Stimulated activated CD4-positive, alpha-beta T cell treated with anti-CD3 and anti-CD28 coated beads, Interleukin-1b, Interleukin-23, amount 100 ng/mL, for 1 hour (primary cell): ENCODE measurements at places on chromosomes 16 and 17.

DNA sequence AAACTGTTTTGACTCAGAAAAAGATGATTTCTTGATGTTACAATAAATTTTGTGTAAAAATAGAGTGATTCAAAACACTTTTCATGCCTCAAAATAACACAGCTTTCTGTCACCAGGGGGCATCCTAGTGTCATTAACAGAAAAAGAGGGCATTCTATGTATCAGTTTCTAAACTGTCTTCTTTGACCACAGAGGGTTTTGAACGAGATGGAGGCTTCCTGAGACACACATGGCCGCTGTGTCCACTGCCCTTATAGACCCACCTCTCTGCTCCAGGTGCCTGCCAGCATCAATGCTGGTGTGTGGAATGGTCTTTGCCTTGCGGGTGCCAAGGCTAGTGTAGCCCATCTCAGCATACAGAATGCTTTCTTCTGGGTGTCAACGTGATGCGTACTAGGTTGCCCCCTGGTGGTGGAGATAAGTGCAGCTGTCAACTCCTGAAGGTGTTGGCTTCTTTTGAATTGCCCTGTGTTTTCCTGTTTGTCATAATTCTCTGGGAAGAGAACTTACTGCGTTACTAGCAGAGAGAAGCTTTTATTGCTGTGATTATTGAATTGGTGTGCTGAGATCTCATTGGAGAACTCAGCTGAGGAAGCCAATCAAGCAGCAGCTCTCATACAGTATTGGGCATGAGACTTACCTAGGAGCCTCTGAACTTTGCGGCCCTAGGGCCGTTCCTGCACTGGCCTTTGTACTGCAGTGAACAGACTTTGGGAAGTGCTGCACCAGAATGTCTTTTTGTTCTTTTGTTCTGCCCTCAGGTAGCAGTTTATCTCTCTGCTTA lies 38.6 kb downstream of the USP10 start:
- DNase-seq = peak; percentile 47

GRCh38 chr17:70804161-70804560 lies 634.8 kb downstream of the KCNJ2 start:
- DNase-seq = no peak

DNA sequence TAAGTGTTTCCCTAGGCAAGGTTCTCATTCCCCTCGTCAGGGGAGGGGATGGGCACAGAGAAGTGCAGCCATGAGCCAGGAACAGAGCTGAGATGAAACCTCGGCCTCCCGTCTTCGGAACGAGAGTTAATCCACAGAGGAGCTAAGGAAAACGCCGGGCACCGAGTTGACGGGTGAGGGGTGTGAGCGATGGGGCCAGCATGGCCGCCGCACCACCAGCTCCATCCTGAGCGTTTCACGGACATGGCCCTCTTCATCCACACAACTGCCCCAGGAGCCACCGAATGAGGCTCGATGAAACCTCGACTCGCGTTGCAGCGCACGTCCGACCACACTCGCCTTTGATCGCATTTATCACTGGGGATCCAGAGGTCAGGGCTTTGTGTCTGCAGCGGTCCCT lies 21.5 kb downstream of the CA5A start:
- no peak for DNase-seq

DNA sequence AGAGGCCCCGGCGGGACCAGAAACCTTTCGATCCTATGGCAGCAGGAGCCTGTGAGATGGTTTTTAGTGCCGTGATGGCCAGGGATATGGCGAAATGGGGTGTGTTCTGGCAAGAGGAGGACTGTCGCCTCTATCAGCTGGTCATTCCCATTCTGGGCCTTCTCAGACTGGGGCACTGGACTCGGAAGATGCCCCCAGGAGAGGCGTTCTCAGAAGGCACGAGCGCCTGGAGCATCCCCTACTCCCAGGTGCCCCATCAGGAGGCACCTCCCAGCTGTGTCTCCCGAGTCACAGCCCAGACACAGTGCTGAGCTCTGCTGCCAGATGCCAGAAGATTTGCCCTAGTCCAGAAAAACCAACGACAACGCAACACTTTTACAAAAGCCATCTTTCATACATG lies 54.6 kb upstream of the ENDOV start:
- no peak for DNase-seq

DNA sequence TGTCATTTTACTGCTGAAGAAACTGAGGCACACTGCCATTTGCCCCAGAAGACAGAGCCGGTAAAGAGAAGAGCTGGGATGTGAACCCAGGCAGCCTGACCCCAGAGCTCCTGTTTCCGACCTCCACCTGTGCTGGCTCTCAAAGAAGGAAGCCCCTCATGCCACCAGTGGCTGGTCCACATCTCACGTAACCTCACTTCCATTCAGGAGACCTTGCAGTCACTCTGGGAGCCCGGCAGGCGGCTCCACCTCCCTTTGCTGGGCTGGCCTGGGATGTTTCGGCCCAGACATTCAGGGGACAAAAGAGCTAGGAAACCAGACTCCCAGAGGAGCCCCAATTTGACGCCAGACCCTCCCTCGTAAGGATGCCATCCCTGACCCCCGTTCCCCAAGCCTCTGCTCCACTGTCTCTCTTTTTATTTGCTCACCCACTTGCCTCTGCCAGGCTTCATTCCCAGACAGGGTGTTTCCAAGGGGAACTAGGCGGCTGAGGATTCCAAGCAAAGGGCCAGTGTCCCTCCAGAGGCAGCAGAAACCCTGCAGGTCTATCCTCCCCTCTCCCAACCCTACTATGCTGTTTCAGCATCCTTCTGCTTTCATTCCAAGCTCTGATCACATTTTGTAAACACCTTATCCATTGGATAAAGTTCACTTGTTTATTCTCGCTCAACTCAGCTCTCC lies 2.8 kb downstream of the TAF1C start:
- no peak for DNase-seq

GRCh38 chr17:73157521-73157890 lies 7.3 kb upstream of the SSTR2 start:
- no peak for DNase-seq

GRCh38 chr17:61205931-61206330 lies 193.7 kb upstream of the TBX2 start:
- no peak for DNase-seq

- no peak for DNase-seq
Measured at GRCh38 chr16:5349670-5350517, 252.3 kb upstream of the EEF2KMT start.

DNA sequence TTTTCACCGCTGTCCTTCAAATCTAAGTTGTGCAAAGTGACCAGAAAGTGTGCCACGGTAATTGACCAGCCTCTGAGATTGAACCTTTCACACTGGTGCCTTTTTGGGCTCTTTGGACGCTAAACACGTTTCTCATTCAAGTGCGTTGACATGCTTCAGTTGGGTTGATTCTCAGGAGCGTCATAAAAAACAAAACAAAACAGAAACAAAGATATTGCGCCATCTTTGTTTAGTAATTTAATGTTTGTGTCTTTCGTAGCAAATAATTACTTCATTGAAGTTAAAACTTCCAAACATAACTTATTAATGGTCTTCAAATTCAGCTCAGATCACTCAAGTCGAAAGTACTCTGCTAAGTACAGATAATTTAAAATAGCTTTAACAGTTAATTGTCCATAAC lies 80.2 kb downstream of the OR1D5 start:
- DNase-seq = no peak

DNA sequence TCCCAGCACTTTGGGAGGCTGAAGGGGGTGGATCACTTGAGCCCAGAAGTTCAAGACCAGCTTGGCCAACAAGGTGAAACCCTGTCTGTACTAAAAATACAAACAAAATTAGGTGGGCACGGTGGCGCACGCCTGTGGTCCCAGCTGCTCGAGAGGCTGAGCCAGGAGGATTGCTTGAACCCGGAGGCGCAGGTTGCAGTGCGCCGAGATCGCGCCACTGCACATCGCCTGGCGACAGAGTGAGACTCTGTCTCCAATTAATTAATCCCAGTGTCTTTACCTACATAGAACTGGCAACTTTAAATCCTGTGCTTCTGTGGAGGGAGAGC lies 1.5 kb upstream of the ELOB start:
- no peak for DNase-seq

DNA sequence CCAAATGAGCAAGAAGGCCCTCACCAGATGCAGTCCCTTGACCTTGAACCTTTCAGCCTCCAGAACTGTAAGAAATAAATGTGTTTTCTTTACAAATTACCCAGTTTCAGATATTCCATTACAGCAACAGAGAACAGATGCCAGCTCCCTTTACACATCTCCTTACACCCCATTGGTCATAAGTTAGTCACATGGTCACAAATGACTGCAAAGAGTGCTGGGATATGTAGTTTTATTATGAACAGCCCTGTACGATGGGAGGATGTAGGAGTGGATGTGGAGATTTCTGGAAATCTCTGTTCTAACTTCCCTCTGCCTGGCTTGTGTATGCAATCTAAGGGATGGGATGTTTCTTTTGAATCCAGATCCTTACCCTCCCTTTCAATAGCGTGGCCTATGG lies 13.3 kb upstream of the RPL38 start:
- no peak for DNase-seq

- no peak for DNase-seq
Measured at GRCh38 chr16:13839577-13839976, 80.4 kb upstream of the ERCC4 start.

DNA sequence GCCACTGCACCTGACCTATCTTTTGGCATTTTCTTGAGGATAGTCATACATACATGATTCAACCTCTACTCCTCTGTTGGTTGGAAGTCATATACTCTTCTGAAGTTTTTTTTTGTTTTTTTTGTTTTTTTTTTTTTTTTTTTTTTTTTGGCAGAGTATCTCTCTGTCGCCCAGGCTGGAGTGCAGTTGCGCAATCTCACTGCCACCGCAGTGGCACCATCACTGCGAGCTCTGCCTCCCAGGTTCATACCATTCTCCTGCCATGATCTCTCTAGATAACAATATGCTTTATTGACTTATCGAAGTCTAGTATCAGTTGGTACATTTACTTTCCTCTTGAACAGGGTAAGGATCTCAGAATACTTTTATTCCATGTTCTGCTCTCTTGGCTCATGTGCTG lies 224.2 kb upstream of the WSCD1 start:
- DNase-seq = no peak

- no peak for DNase-seq
Measured at GRCh38 chr16:27868180-27868579, 195.3 kb downstream of the GSG1L start.

- DNase-seq = no peak
Measured at GRCh38 chr16:47995354-47995753, 160.4 kb downstream of the ABCC12 start.

DNA sequence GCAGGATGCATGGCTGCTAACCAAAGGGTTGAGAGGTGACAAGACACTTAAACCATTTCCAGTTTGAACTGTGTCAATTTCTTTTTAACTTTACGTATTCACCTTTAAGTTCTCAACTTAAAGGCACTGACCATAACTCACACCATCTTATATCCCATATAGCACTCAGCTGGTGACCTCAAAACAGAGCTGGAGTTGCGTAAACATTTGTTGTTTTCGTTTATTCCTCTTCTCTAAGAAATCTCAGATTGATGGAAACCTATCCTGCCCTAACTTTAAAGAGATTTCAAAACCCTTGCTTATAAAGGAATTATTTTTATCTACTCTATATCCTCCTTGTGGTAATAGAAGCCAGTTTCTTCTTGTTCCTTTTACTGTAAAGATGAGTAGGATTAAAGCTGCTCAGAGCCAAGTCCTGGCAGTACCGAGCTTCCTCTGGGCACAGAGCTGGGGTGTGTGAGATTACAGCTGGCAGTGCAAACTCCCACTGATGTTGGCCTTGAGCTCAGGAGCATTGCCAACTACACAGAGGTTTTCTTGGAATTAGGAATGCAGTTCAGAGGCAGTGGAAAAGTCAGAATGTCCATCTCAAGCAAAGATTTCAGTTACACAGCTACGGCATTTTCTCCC lies 1.3 kb downstream of the KCTD2 start:
- DNase-seq = no peak

- DNase-seq = peak; percentile 25
Measured at GRCh38 chr17:1203111-1203966, 23.6 kb upstream of the ABR start.

DNA sequence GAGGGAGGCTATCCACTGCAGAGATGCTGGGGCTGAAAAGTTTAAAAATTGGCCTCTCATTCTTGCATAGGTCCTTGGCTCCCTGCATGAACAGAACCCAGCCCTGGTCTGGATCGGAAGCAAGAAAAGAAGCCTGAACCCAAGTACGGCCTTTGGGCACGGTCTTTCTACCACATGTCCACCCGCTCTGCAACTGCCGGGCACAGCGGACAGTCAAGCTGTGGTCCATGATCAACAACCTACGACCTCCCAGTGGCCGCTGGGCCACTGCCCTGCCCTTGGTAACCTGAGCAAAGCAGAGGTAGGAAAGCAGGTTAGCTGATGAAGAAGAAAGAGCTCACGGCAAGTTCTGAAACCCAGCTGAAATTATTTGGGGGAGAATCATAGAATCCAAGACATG lies 3.6 kb downstream of the ABCC12 start:
- DNase-seq = no peak

- DNase-seq = no peak
Measured at GRCh38 chr17:4573669-4574068, 10.7 kb upstream of the SMTNL2 start.

DNA sequence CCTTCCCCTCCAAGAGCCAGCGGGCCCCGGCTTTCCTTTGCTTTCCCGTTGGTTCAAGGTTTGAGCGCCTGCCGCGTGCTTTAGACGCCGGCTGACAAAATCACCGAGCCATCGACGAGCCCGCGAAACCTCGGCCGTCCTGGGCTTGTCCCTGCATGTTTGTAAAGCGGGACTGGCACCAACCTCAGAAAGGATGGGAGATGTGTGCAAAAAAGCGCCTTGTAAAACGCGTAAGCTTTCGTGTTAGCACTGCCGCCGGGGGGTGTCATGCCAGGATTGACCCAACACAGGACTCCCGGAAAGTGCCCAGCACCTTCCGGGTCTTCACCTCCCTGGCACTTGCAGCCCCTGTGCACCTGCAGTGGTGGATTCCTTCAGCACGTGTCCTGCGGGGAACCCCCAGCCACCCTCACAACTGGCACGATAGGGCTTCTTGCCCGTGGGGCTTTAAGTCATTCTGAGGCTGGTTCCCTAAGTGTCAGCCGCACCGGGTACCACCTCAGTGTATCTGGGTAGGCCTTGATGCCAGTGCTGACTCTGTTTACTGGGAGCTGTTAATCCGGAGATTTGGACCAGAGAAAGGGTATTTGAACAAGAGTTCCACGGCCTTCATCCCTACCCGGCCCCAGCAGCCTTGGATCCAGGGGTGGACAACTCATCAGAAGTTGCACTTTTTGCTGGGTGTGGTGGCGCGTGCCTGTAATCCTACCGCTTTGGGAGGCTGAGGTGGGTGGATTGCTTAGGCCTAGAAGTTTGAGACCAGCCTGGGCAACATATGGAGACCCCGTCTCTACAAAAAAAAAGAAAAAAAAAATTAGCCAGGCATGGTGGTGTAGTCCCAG lies 817 bp downstream of the NDUFAF8 start:
- DNase-seq = peak; percentile 27

- DNase-seq = no peak
Measured at GRCh38 chr16:54341892-54342776, 55.5 kb upstream of the IRX3 start.
